CD8-positive, alpha-beta T cell (primary cell): ENCODE measurements at places on chromosomes 7 and 10.

DNA sequence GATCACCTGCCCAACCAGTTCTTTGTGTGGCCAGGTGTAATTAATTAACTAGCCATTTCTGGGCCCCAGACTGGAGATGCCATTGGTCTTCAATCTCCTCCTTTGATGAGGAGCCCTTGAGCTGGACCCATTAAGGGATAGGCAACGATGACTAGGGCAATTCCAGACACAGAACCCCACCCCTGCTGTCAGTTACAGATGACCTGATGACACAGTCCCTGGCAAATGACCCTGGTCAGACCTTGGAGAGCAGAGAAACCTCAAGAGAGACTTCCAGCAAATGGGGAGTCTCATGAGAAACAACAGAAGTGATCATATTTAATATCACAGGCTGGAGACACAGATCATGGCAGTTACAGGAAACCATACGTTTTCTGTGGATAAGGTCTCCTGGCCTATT lies 101.8 kb upstream of the TCF7L2 start:
- DNase-seq: no peak

DNA sequence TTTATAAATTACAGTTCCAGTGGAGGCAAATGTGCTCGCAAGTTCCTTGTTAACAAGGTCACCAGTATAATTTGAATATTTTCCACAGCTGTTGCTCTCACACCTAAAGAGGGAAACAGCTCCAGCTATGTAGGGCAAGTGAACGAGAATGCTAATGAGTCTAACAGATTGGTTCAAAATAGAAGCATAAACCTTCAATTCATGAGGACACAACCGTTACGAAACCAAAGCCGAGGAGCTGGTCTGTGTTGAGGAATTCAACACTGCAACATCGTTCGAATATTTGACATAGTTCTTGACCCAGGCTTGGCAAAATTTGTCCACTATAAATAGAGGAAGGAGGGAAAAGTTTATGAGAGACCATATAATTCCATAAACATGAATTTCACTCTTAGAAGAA lies 161.3 kb downstream of the KLF6 start:
- DNase-seq: no peak

- no peak for DNase-seq
Measured at GRCh38 chr10:47374611-47375536, 9.2 kb downstream of the ZNF488 start.

- DNase-seq: no peak
Measured at GRCh38 chr7:128166603-128167041, 74.5 kb upstream of the LEP start.

DNA sequence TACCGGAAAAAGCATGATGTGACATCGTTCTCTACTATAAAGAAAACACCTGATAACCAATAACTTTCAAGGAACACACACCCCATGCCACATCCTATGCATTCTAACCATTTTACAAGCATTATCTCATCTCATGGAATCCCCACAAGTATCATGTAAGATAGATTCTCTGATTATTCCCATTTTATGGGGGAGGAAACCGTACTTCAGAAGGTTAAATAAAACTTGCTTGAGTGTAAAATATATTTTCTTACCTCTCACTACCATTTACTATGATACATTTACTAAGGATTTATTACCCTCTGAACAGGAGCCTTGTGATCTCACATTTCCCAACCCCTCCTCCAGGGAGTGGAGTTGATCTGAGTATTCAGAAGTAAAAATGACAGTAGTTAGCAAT lies 522.7 kb downstream of the CNTNAP2 start:
- DNase-seq: no peak

- no peak for DNase-seq
Measured at GRCh38 chr7:100061518-100062193, 12.1 kb downstream of the ZSCAN21 start.

GRCh38 chr10:810351-810846 lies 120.9 kb upstream of the DIP2C start:
- DNase-seq: no peak

DNA sequence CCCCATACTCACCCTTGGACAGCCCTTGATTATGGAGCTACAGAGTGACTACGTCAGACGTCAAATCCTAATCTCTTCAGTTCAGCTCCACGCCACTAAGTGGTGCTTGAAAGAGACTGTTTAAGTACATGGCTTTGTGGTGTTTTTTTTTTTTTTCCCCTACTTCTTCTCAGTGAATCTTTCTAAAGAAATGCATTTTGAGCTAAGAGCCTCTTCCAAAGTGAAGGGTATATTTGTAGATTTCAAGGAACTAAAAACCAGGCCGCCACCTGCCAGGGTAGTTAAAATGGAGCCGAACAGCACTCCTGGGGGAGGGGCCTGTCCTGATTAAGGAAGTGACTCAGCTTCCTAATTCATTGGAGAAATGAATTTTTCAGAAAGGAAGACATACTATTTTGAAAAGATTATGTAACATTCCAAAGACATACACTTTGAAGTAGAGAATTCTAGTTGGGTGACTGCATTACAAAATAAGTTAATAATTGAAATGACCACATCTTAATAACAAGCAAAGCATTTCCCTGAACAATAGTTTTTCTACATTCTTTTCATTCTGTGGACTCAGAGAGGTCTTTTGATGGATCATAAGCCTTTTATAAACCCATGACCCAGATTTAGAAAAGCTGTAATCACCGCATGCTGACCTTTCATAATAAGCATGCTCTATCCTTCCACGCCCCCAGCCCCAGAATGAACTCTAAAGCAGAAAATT lies 20.6 kb upstream of the VPS41 start:
- no peak for DNase-seq

GRCh38 chr7:135184254-135184841 lies 13.8 kb upstream of the CYREN start:
- DNase-seq: no peak

GRCh38 chr10:123759501-123760031 lies 93.4 kb downstream of the GPR26 start:
- DNase-seq: no peak

GRCh38 chr7:48182718-48183369 lies 11.6 kb downstream of the ABCA13 start:
- no peak for DNase-seq

GRCh38 chr10:123458933-123459332 lies 207.2 kb upstream of the GPR26 start:
- DNase-seq: no peak

GRCh38 chr7:96697822-96698221 lies 11.8 kb downstream of the SEM1 start:
- DNase-seq: no peak

GRCh38 chr10:14573666-14574261 lies 200.9 kb downstream of the FAM107B start:
- no peak for DNase-seq

DNA sequence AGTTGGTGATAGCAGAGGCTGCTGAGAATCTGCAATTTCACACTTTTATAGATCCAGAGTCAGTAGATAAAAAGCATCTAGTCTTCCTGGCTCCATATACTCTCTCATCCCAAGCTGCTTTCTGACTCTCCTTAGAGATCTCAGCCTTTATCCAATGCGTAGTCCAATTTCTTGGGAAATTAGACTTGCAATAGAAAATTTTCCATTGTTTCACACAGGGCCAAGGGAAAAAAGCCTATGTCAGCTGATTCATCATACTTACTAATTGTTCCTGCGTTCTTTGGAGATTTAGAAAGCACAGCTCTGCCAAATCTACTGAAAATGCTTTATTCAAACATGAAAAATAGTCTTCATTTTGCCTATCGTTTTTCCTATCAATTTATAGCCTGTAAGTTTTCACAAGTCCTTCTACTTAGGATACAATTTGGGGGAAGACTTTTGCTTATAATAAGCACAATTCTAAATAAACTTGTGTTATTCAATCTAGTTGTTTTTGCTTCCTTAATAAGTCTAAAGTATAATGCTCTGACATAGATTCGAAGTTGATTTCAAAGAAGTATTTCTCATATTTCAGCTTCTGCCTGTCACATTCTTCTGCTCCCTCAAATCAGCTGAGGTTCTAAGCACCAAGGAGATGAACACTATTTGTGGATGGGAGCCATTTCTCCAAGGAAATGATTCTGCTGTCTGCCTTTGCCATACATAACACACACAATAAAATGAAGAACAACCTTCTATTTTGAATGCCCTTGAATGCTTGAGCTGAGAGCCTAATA lies 165.4 kb downstream of the ADAM12 start:
- no peak for DNase-seq

GRCh38 chr10:35561715-35562114 lies 43.4 kb upstream of the GJD4 start:
- DNase-seq: no peak

DNA sequence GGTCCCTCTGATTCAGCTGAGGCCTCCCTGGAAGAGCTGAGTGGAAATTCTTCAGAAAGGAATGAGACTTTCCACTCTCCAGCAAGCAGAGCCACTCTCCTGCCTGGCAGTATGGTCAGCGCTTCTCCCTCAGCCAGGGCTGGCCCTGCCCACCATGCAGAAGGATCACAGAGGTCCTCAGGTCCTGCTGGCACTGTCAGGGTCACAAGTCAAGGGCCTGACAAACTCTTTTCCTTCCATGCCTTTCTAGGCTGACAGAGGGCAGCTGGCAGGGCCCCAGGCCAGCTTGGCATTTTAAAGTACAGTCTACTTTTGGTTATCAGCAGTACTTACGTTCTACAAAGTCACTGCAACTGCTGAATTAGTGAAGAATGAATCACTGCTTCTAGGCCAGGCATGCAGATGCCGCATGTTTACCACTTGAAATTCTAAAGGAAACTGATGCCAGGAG lies 119.3 kb upstream of the FRMD4A start:
- no peak for DNase-seq

DNA sequence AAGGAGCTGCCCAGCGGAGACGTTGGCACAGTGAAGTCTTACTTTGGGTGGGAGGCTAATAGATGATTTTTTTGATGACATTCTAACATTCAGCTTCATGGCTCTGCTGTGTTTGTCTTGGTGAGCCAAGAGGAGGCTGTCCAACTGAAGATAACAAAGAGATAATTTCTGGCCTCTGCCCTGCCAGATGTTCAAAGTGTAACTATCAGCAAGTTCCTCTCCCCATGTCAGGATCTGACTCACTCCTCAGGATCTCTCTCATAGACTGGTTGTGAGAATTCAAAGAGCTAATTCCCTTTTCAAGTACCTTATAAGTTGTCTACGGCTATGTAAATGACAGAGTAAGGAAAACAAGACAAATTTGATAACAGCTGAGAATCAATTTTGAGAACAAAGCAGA lies 1340.9 kb downstream of the XPNPEP1 start:
- no peak for DNase-seq

DNA sequence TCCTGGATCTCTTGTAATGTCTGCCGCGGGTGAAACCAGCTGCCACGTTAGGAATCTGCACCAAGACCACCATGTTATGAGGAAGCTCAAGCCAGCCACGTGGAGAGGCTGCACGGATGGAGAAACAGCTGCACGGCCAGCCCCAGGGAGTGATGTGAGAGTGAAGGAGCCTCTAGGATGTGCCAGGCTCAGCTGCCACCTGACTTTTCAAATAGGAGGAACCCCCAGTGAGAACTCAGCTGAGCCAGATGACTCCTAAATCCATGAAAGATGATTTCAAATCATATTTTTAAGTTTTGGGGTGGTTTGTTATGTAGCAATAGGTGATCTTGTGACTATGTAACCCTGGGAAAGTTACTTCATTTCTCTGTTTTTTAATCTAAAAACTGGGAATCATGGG lies 71.7 kb downstream of the PRKAG2 start:
- no peak for DNase-seq

DNA sequence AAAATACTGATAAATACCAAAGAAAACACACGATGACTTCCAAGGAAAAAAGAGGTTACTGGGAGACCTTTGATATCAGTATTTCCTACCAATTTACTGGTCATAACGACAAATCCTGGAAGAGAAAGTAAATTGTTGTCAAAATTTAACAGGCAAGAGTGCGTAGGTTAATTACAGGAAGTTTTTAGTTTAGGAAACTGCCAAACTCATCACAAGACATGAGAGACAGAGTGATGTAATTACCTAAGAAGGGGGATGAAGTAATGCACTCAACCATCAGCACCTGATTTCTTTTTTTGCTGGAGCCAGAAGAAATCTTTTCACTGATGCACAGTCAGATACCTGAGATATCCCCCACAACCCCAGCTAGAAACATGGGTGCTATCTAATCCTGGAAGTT lies 16.8 kb downstream of the MACC1 start:
- DNase-seq: no peak

GRCh38 chr7:126856691-126857291 lies 395.9 kb downstream of the GRM8 start:
- peak; percentile 3 for DNase-seq

DNA sequence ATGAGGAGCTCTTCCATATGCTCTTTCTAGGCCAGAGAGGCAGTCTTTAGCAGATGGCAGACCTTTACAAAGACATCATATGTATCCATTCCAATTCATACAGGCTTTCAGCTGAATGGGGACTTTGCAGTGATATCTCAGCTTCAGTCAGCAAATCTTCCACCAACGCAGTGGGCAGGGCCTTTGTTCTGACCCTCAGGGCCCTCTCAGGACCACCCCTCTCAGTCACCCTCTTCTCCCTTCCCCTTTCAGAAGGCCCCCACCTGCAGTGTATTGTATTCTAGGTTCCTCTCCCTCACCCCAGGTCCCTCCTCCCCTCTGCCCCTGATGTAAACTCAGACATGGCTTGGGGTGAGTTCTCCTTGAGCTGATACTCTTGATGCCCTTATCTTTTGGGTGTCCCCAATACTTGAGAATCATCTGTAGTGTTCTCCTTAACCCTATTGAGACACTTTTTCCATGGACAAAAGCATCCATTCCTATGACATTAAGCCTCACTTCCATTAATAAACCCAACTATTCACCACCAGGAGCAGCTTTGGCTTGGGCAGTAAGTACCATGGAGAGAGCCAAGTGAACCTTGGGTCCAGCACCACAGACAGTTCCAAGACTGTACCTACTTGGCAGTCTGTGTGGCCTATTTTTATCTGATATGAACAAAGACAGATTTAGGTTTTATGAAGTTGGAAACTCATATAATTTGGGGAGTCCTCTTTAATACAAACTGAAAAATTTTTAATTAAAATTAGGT lies 62.7 kb downstream of the ADCYAP1R1 start:
- DNase-seq: no peak

GRCh38 chr10:34875061-34875460 lies 60.0 kb upstream of the PARD3 start:
- no peak for DNase-seq
